ENCODE measurements at places on chromosomes 16 and 17.
A peak's percentile ranks its signal among the peaks of the same experiment; 100 is the strongest.

- no peak for DNase-seq
Observed at GRCh38 chr17:59093702-59094231, 12.9 kb downstream of the TRIM37 start.

DNA sequence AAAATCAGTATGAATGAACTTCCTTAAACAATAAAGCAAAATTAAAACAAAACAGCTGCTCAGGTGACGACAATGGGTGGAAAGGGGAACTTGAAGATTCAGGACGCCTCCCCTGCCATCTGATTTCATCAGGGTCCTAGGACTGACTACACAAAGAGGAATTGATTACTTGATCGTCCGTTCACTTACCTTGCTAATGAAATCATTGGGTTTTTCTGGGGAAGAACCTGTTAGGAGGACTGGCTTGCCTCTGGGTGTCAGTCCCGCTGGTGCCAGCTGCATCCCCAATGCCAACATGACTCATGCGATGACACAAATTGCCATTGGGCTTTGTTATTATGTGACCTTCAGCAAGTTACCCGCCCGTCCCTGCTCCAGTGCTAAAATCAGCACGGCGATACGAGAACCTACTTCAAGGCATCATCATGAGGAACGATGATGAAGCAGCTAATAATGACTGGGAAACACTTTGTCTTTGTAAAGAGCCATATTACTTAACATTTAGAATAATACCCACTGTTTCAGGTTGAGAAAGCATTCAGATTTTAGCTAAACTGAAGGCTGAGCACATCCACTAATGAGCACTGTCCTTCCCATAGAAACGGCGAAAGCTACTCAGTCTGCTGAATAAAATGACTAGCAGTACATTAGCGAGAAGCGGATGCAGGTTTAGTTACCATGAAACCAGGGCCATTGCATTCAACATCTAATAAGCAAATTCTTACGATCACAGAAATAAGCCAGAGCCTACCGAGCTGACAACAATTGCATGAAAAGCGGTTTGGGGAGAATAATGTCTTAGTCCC is 139.4 kb downstream of the ZFHX3 start:
- DNase-seq = peak; percentile 87

DNA sequence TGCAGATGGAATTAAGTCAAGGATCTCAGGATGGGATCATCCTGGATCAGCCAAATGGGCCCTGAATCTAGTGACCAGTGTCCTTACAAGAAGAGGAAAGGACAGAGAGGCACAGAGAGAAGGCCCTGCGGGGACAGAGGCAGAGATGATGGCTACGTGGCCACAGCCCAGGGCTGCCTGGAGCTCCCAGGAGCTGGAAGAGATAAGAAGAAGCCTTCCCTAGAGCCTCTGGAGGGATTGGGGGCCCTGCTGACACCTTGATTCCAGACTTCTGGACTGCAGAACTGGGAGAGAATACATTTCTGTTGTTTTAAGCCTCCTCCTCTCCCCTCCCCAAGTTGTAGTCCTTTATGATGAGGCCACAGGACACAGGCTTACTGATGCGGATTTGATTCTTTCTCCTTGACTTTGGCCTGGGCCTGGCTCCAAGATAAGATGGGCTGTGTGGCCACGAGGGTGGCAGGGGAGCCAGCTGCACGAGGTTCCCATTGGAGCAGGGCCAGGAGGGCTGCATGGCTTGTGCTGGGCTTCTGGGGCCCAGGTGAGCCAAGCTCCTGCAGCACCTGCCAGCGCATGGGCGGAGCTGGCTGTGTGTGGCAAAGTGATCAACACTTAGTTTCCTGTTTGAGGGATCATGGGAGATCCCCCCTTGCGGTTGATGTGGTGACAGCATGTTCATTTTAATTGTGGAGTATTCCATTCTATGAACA is 146.1 kb downstream of the IRF8 start:
- DNase-seq = no peak

DNA sequence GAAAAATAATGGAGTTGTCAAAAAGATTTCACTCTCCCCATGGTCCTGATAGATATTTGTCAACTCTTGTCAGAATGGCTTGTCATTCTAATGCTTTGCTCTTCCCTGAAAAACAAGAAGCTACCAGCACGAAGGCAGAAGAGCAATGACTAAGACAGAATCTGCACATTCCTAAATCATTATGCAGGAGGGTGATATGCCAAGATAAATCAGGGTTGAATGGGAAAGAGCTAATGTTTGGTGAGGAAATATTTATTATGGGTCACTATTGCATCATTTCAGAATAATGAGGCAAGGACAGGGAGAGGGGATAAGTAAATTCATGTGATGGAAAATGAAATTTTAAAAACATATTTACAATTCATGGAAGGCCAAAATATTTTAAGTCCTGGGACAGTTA is 297.5 kb upstream of the XYLT1 start:
- no peak for DNase-seq

- no peak for DNase-seq
Observed at GRCh38 chr16:79599256-79599836, 1.2 kb downstream of the MAF start.

- peak; percentile 74 for DNase-seq
Observed at GRCh38 chr16:47392081-47392480, 68.8 kb downstream of the ITFG1 start.

DNA sequence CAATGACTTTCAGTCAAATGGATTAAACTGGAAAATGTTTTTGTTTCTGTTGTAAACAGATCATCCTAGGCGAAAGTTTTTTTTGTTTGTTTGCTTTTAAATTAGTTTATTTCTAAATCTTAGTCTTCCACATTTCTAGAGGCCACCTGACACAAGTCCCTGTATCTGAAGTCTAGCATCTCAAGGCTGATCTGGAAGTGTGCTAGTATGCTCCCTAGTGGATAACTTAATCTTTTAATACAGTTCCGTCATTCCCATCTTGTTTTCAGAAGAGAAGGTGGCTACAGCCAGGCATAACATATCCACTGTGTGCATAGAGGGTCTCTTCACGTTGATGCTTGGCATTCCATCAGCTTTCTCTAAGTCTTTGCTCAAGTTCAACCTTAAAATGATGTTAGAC is 7.6 kb downstream of the IFT20 start:
- no peak for DNase-seq

DNA sequence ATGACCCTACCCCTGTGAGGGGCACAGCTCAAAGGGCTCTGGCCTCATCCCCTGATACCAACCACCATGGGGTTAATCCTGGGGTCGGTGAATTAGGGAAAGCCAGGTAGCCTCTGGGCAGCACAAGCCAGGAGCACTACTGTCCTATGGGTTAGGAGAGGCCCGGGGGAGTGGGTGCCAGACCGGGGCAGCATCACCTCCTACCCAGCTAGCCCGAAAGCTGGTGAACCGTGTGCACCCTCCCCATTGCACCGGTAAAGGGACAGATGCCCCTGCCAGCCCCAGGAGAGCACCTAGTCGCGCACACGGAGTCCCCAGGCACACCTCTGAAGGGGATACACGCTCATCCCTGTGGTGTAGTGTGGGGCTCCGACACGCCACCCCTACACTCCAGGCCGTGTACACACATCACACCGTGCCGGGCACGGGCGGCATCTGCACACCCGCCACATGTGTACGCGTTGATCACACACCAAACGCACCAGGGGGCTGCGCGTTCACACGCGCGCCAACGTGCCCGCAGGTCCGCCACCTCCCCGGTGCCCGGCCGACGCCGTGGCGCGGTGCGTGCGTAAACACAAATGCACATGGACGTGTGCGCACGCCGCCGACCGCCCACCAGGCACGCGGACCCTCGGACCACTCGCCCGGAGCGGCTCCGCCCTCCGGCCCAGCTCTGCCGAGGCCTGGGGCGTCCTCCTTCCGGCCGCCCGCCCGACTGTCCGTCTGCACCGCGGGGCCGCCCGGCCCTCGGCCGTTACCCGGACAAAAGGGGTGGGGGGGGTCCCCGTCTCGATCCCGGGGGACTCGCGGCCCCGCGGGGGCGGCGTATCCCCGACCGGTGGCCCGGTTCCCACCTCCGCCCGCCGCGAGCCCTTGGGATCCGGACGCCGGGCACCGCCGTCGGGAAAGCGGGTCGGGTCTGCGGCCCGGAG is 785 bp downstream of the UBALD1 start:
- peak; percentile 42 for DNase-seq

DNA sequence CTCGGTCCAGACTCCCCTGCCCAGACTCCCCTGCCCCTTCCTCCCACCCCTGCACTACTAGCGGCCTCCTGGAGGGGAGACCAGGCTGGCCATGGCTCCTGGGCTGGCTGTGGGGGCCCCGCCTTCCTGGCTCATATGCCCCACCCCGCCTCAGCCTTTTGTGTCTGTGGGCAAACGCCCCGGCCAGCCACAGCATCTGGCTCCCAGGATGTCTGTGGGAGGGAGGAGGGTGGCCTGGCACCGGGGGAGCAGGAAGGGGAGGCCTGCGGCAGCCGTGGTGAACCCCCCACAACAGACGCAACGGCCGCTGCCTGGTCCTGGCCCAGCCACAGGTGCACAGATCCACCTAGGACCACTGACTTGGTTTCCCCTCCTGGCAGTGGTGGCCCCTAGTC is 32.9 kb downstream of the BAHCC1 start:
- peak; percentile 30 for DNase-seq

- DNase-seq = no peak
Observed at GRCh38 chr17:73821665-73822064, 177.4 kb upstream of the SDK2 start.

DNA sequence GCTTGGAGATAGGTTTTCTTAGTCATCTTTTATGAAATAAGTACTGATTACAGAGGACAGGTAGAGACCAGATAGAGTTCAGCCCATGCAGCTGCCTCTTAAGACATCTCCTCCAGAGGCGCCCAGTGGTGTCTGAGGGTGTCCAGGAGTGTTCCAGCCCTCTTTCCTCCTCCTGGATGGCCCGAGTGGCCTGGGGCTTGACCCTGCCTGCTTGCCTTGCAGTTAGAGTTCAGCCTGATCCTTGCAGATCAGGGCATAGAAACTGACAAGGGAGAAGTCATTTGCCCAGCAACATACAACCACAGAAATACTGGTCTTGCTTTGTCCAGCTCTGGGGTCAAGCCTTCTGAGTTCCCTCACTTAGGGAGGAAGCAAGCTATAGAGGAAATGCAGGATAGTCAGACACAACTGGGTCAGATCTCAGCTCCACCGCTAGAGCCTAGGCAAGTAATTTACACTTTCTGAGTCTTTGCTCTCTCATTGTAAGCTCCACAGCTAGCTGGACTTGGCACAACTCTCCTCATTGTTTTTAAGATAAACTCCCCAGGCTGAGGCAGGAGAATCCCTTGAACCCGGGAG is 3.6 kb upstream of the CCL1 start:
- peak; percentile 41 for DNase-seq

DNA sequence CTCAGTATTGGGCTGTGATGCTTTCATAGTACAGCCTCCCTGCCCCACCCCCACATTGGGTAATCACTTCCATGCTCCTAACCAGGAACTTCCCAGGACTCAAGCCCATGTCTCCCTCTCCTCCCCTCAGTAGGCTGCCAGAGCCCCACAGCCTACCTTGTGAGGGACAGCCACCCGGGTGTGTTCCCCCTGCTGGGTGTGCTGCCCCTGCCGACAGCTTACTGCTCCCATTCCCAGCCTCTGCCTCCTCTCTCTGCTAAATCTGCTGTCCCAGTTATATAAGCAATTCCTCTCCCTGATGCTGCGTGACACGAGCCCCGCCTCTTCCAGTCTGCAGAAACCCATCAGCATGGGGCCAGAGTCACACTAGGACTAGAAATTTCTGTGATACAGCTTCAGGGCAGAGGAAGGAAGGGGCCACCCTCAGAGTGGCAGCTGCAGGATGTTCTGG is at the start of gene RSKR:
RSKR (minus strand) TSS at position 255 of the 451 bp plus-strand sequence; CDS start at position 231, 24 bp downstream.
- no peak for DNase-seq

GRCh38 chr17:29131814-29132682 is 48.1 kb downstream of the MYO18A start:
- peak; percentile 44 for DNase-seq

DNA sequence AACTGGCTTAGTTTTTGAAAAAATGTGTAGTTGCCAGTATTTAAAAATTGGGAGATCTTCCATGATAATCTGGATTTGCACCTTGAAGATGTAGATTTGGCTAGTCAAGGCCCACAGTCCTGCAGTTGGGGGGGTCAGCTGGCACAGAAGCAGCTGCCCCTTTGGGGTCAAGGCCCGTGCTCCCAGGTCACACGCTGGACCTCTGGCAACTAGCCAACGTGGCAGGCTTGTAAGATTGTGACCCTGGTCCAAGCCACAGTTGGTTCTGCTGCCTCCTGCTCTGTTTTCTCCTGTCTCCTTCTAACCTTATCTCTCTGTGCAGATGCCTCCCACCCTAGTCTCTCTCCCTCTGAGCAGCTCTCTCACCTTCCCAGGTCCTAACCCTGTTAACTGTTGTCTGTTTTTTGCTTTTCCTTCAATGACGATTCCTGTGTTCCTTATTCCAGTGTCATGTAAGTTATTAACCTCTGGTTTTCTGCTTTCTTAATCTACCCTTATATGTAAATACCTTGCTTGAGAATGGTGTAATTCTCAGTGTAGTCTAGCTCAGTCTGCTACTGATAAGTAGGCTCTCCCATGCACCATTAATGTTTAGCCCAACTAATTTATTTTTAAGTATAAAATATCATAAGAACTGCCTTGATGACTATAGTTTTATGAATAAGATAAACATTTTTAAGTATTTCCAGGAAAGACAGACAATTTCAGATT is 27.9 kb downstream of the CLEC16A start:
- DNase-seq = no peak

DNA sequence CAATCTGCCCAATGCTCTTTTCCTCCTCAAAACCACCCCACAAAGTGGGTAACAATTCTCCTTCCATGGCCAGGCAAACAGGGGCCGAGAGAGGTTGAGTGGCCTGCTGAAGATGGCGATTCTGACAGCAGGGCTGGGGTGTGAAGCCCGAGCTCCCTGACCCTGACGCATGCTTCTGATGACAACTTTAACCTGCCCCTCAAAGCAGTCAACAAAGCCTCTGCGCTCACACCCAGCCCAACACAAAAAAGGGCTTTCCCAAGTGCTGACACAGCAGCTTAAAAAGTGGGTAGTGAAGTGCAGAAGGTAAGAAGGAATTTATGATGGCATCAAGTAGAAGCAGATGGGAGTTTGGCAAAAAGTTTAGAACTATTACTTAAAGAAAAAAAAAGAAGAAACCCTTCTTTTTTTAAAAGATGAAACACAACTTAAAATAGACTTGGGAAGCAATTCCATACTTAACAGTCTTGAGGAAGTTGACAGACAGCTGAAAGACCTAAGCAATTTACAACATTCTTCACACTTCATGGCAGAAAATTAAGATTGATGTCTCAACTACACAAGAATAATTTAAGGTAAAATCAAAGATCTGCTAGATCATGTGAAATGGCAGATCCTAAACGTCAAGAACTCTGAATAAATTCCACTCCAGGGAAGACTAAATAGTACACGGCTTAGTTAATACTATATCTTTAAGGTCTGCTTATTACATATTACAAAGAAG is 133.9 kb downstream of the PARN start:
- no peak for DNase-seq

- no peak for DNase-seq
Observed at GRCh38 chr17:32914181-32914580, 13.8 kb upstream of the TMEM98 start.

GRCh38 chr17:1431631-1432104 is 24.4 kb downstream of the CRK start:
- no peak for DNase-seq
